Tibial nerve (tissue), 4 donors: ENCODE measurements at places on chromosomes 16 and 17.

DNA sequence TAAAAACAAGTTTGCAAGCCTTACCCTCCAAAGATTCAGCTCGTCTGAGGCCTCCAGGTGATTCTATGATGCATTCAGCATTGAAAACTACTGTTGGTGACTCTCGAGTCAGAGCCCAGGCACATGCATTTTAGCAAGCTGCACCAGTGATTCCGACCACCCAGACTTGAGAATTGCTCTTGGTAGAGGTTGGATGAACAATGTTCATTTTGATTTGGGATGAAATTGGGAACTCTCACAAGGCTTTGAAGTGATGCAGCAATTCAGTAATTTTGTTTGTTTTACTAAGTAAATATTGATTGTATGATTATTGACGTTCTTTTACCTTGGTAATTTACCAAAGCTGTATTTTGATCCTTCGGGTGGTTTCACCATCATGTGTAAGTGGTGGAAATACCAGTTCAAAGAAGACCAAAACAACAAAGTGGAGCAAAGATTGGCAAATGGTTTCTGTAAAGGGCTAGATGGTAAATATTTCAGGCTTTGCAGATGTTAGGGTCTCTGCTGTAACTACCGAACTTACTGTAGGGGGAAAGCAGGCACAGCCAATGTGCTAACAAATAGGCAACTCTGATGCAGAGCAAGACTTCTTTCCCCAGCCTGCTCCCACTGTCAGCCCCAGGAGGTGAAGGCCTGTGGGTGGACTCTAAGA, 11.8 kb downstream of the ALDH3A2 start:
- no peak for DNase-seq

DNA sequence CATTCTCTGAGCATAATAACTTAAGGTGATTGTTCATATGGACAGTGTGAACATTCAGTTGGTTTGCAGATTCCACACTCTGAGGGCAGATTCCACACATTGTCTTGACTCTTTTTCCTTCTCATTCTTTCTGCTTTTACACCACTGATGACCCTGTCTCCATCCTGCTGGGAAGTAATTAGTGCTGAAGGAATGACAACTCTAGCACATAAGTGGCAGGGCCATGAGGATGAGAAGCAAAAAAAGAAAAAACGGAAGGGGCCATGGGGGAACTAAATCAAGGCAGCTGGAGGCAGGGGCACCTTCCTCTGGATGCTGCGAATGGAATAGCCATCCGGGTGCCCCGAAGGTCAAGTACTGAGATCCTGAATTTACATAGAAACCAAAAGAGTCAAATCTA, 944.0 kb downstream of the KCNJ2 start:
- no peak for DNase-seq

DNA sequence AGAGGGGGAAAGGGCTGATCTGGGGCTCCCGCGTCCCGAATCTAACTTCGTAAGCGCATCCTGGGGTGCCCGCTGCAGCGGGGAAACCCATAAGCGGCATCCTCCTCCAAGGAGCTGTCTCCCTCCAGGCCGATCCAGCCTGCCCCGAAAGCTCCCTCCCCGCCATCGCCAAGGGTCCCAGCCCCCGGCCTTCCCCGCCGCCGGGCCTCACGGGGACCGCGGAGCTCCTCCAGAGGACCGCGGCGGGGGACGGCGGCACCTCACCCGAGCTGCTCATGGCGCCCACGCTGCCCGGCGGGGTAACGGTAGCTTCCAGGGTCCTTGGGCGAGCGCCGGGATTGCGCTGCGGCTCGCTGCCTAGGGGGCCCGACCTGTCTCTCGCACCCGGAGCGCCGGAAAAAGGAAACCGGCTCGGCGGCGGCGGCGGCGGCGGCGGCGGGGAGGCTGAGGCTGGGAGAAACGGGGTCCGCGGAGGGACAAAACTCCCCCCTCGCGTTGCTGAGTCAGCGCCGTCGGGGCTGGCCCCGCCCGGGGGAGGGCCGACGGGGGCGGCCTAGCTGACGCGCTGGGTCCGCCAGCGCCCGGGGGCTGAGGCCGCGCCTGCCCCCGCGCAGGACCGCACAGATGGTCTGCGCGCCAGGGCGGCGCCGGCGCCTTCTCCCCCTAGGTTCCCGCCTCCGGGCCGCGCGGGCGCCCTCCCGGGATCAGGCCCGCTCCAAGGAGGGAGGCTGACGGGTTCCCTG, at the start of gene BLMH:
BLMH (minus strand) TSS at position 402 of the 743 bp plus-strand sequence; CDS start at position 277, 125 bp downstream.
- DNase-seq: peak; percentile 46

GRCh38 chr16:84237994-84238750, 1.6 kb downstream of the KCNG4 start:
- no peak for DNase-seq
